ENCODE measurements at places on chromosomes 6 and 20.

- H3K4me3 ChIP-seq, result no peak overlapping the region
- no peaks in the 10 kb centered on the region for H3K27me3 ChIP-seq
- DNase-seq, result no peak
- no peaks in the 10 kb centered on the region for H3K36me3 ChIP-seq
- peaks cover 31% of the 10 kb centered on the region for H3K4me1 ChIP-seq
Measured at GRCh38 chr6:6840831-6841291, 252.3 kb downstream of the LY86 start.

DNA sequence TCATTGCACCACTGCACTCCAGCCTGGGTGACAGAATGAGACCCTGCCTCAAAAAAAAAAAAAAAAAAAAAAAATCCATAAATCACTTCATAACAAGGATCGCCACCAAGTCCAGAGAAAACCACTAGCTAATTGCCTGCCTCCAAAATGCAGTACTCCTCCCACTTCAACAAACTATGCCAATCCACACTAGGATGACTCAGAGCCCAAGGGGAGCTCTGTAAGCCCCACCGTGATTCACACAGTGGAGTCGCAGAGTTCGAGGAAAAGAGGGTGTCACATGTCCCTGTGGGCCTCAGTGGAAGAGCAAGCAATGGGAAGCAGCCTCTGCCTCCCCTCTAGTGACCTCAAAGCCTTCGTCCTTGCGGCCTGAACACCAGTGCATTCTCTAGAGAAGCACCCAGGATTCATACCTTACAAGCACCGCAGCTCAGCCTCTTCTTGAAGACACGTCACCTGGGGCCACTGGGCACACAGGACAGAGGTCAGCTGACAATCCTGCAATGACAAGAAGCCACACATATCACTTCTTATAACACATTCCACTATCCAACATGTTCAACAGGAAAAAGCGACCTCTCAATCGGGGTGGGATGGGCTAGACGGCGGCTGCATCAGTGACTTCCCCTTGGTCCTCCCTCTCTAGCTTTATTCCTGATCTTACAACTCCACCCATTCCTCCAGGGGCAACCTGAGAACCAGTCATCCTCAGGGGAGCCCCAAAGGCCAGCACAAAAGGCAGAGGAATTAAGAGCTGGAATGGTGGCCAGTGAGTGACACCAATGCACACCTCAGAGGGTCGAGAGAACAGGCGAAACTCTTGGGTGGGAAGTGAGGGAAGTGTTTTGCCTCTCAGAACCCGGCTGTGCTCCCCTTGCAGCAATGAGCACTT is 8.9 kb downstream of the SNHG17 start:
- H3K36me3 ChIP-seq, result peaks cover 98% of the 10 kb centered on the region
- peaks cover 46% of the 10 kb centered on the region for H3K4me1 ChIP-seq
- H3K4me3 ChIP-seq, result peak overlapping the region; percentile 11

- no peaks in the 10 kb centered on the region for H3K4me1 ChIP-seq
- DNase-seq, result no peak
- H3K27me3 ChIP-seq, result peaks cover 96% of the 10 kb centered on the region
- H3K36me3 ChIP-seq, result no peaks in the 10 kb centered on the region
- H3K4me3 ChIP-seq, result no peak overlapping the region
- H3K27ac ChIP-seq, result no peak overlapping the region
Measured at GRCh38 chr20:40710603-40711002, 21.6 kb upstream of the MAFB start.

DNA sequence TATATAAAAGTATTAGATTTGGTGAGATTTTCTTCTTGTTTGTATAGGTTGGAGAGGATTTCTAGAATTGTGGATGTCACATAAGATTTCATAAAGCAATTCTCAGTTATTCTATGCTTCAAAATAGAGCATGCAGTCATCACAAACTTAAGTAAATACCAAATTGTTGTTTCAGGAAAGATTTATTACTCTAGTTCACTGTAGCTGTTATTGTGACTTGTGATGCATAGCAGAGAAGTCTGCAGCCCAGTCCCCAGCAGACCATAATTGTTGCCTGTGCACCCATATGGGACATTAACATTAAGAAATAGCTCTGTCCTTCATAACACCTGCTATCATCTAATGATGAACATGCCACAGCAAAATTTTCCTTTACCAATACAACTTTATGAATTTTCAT is 228.0 kb upstream of the FAM83B start:
- H3K4me1 ChIP-seq, result peaks cover 14% of the 10 kb centered on the region
- no peak for DNase-seq
- no peak overlapping the region for H3K27ac ChIP-seq
- H3K27me3 ChIP-seq, result no peaks in the 10 kb centered on the region
- H3K4me3 ChIP-seq, result no peak overlapping the region

DNA sequence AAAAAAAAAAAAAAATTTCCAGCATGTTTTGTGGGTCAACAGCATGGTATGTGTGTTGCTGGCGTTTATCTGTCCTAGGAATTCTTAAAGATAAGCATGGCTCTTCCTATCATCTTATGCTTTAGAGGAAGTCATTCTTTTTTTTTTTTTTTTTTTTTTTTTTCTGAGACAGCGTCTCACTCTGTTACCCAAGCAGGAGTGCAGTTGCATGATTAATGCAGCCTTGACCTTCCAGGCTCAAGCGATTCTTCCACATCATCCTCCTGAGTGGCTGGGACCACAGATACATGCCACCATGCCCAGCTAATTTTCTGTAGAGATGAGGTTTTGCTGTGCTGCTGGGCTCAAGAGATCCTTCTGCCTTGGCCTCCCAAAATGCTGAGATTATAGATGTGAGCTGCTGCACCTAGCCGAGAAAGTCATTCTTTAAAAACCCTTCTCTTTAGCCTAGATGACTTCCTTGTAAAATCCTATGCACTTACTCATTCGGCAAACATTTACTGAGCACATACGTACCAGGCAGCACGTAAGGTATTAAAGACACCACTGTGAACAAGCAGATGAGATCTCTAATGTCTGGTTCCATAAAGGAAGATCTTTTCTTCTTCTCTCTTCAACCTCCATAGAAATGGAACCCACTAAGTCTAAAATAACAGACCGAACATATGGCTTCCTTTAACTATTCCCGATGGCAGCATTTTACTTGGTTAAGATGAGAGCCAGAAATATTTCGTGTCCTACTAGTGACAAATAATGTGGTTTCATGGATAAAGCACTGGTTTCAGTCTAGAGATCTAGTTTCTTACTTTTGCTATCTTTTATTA is 122.4 kb downstream of the RIN2 start:
- peak overlapping the region; percentile 5 for H3K4me3 ChIP-seq
- no peaks in the 10 kb centered on the region for H3K27me3 ChIP-seq
- peaks cover 4% of the 10 kb centered on the region for H3K36me3 ChIP-seq

DNA sequence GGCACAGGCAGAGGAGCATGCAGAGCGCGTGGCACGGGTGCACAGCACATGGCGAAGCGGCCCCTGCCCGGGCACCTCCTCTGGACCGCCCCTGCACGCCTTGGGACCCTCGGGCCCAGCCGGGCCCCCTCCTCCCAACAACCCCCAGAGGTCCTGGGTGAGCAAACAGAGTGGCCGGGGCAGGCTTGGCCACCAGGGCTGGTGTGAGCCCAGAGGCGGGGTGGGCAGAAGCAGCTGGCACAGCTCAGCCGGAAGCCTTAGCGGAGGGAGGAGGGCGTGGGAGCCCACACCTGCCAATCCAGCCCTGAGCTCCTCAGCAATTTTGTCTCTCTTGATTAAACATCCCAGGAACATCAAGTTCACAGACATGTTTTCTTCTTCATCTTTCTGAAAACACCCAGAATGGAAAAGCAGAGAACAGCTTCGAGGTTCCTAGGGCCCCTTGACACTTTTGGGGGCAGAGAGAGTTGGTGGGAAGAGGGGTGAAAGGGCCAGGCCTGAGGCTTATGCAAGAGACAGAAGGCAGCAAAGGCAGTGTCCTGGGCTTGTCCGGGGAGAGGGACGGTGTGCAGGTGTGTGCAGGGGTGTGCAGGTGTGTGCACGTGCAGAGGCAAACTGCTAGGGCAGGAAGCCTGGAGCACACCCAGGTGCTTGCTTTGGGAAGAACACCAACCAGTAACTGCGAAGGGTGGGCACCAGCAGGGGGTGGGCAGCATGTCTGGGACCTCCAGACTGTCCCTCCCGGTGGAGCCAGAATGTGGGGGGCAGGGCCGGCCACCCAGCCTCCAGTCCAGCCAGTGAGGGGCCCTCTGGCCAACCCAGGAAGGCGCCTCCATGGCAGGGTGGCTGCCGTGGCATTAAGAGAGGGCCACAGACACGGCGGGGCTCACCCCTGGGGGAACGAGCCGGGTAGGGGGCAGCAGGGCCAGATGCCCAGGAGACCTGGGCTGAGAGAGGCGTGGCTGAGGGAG is 4.8 kb downstream of the HRH3 start:
- no peak for DNase-seq
- H3K27ac ChIP-seq, result no peak overlapping the region
- no peak overlapping the region for H3K4me3 ChIP-seq
- H3K4me1 ChIP-seq, result peaks cover 17% of the 10 kb centered on the region
- peaks cover 11% of the 10 kb centered on the region for H3K36me3 ChIP-seq
- H3K27me3 ChIP-seq, result peaks cover 100% of the 10 kb centered on the region

- H3K27me3 ChIP-seq, result no peaks in the 10 kb centered on the region
- peak; percentile 64 for DNase-seq
- peaks cover 18% of the 10 kb centered on the region for H3K36me3 ChIP-seq
- peak overlapping the region; percentile 72 for H3K4me3 ChIP-seq
- no peak overlapping the region for H3K27ac ChIP-seq
- H3K4me1 ChIP-seq, result peaks cover 10% of the 10 kb centered on the region
Measured at GRCh38 chr20:19757487-19758132, 448 bp upstream of the RIN2 start.

GRCh38 chr20:35054814-35055213 is 37.8 kb downstream of the TRPC4AP start:
- no peak overlapping the region for H3K4me3 ChIP-seq
- peaks cover 31% of the 10 kb centered on the region for H3K36me3 ChIP-seq
- no peaks in the 10 kb centered on the region for H3K27me3 ChIP-seq
- H3K4me1 ChIP-seq, result peaks cover 20% of the 10 kb centered on the region
- DNase-seq, result no peak
- H3K27ac ChIP-seq, result peak overlapping the region; percentile 56

DNA sequence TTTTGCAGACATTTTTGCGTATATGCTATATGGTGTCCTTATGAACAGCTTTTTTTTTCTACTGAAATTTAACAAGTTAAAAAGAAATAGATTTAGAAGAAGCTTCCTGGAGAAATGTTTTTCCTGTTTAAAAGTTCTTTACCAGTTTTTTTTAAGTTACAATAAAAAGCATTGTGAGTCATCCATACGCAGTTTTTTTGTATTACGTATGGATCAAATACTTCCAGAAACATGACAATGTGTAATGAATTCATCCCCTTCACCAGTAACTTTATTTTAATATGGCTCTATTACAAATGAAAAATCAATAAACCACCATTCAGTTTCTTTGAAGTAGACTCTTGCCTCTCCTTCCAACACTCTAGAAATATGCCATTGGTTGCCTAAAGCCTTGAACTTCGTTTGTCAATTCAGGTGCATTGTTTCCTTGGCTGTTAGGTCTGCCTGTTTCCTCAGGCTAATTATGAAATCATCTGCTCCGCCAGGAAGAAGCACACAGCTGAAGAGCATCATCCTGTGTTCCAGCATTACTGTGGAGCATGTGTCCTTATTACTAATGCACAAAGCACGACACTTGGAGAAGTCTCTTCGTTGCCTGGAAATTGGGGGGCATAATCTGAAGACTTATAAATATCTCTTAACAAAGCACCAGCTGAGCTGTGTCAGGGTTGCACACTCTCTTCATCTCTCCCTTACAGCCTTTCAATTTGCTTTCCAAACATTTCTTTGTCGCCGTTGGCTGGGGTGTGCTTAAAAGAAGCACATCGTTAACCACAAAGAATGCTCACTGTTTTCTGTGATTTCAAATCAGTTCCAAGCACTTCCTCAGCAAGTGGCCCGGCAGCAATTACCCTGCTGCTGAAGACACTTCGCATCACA is 9.6 kb downstream of the MOXD1 start:
- peaks cover 26% of the 10 kb centered on the region for H3K4me1 ChIP-seq
- H3K27me3 ChIP-seq, result no peaks in the 10 kb centered on the region
- no peak overlapping the region for H3K4me3 ChIP-seq
- no peaks in the 10 kb centered on the region for H3K36me3 ChIP-seq
- DNase-seq, result no peak

DNA sequence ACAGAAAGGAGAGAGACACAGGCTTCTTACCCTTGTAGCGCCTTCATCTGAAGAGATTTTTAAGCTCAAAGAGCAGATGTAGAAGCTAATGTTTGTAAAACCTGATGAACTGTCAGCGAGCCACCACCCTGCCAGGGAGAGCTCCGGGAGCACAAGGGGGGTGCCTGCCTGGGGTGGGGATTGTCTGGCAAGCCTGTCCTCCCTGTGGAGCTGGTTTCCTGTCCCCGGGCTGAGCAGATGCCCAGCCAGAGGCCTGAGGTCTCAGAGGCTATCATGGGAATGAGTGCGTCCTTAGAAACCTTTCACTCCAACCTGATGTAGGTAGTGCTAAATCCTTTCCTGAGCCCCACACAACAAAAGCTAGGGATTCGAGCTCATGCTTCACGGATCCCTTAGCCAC is 41.9 kb upstream of the NR2E1 start:
- no peak for DNase-seq
- H3K36me3 ChIP-seq, result no peaks in the 10 kb centered on the region
- H3K27me3 ChIP-seq, result peaks cover 45% of the 10 kb centered on the region

DNA sequence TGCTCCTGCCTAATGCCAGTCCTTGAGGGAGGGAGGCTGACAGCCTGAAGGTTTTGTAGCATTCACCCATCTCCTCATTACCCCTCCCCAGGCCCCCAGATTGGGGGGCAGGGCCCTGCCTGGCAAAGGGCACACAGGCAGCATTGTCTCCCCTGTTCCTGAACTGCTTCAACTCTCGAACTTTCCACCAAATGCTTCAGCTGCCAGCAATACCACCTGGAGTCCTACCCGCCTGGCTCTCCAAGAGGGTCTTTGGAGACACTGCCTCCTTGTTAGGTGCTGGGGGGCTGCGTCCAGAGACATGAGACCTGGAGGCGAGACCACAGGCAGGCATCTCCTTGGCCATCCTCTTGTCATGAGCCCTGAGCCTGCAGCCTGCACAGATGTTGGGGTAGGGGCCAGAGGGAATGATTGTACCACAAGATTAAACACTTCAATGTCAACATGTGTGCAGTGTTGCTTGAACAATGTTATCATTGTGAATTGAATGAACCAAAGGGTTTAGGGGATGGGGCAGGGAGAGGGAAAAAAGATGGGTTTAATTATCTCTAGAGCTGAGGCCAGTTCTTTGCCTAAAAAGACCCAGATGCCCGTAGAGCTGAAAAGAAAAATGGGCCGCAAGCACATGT is 25.0 kb downstream of the BMP7 start:
- DNase-seq, result no peak
- no peak overlapping the region for H3K27ac ChIP-seq
- no peaks in the 10 kb centered on the region for H3K4me1 ChIP-seq
- H3K36me3 ChIP-seq, result no peaks in the 10 kb centered on the region
- H3K4me3 ChIP-seq, result no peak overlapping the region
- H3K27me3 ChIP-seq, result peaks cover 55% of the 10 kb centered on the region

Measured in Calu3 (cell line).